ENCODE measurements at places on chromosomes 6 and 20. TPM values are rescaled to one million over a fixed set of nuclear protein-coding genes. Genes with fewer than 3 reads are reported as not detected.

DNA sequence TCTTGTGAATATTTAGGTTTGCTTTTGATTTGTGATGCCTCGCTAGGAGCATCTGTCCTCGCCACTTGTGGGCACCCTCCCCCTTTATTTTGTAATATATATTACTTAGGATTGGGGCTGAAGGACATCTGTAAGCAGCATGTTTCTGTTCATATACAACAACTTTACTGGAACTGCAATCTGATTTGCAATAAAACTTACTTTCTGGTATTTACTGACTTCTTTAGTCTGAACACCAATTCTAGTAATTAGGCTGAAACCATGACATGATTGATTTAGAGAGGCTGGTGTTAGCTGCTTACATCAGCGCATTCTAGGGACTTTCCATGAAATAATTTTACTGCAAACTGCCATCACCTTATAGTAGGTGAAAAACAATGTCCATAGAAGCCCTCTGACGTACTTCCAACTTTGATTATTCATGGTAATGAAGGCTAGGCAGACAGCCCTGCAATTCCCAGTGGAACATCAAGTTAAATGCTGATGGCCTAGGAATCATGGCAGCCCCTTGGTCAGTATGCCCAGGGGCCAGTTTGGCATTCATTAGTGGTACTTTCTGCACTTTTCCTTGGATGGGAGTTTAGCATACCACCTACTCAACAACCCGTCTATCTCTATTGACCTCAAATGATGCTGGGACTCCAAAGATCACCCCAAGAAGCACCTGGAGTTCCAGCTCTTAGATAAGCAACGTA is 132.9 kb upstream of the MCHR2 start:
- no peak for DNase-seq

RIMS4 gene
- polyA plus RNA-seq: 13.2 TPM

CAGE1 gene
- 0.08 TPM for polyA plus RNA-seq

SH3BGRL2 gene
- polyA plus RNA-seq: 8.6 TPM

ANGPT4 gene
- 0.06 TPM for polyA plus RNA-seq

DNA sequence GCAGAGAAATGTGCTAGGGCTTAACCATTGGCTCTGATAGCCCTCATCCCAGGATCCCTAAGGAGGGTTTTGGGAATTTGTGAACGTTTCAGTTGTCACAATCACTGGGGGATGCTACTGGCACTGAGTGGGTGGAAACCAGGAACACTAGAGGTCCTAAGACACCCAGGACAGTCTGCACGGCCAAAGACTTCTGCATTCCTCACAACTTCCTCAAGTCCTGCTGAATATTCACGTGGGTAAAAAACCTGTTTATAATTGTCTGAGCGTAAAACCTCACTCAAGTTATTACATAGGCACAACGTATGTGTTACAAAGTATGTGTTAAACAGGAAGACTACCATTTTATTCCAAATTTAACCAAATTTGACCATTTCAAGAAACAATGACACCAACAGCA is 52.4 kb downstream of the GMDS start:
- no peak for DNase-seq

GRCh38 chr20:24910461-24910860 is 38.6 kb upstream of the CST7 start:
- DNase-seq: no peak

DNA sequence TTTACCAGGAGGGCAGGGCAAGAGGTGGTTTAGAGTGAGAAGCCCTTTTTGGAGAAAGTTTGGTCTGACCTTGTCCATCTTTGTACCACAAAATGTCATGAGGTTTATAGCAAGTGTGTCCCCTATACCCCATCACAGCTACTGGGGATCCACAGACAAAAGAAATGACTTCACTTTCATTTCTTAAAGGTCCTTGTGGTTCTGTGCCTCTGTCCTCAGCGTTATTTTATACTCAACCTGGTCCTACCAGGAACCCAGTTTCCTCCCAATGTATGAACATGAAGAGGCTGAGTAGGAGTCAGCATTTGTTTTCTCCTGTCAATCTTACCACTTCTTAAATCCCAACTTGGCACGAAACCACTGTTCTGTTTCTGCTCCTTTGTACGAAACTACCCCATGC is 157.6 kb downstream of the NFATC2 start:
- DNase-seq: no peak

TBXT gene
- not detected for polyA plus RNA-seq

DNA sequence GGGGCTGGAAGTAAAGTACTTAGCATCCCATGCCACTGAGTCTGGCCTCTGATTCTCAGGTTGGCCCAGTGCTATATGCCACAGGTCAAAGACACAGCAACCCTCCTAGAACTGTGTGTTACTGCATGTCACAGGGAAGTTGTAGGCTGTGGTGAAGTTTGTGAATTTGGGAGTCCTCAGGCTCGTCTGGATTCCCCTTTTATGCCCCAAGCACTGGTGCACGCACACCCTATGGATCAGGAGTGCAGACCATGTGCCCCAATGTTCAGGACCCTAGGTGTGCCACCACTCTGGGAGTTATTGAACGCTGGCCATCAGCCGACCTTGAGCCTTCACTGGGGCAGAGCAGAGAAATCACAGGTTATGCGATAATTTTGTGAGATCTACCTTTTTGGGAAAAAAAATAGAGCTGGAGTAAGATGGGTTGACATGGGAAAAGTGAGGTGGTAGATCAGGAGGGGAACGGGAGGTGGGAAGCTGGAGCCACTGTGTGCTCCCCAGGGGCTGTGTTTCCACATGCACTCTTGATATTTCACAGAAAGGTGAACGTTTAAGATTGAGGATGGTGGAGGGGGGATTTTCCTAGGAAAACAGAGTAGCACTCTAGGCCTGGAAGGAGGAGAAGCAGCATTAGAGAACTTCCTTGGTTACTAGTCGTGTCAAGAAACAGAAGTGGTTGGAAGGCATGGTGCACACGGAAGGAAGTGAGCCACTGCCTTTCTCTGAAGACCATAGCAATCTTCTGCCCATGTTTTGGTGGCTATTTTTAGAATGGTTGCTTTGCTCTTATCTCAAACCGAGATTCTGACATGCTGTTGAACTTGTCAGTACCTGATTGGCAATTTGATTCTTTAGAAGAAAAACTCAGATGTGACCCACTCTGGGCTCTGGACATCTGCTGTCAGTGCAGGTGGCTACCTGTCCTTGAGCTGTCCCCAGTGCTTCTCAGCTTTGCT is 44.1 kb downstream of the DUSP22 start:
- peak; percentile 59 for DNase-seq

DNA sequence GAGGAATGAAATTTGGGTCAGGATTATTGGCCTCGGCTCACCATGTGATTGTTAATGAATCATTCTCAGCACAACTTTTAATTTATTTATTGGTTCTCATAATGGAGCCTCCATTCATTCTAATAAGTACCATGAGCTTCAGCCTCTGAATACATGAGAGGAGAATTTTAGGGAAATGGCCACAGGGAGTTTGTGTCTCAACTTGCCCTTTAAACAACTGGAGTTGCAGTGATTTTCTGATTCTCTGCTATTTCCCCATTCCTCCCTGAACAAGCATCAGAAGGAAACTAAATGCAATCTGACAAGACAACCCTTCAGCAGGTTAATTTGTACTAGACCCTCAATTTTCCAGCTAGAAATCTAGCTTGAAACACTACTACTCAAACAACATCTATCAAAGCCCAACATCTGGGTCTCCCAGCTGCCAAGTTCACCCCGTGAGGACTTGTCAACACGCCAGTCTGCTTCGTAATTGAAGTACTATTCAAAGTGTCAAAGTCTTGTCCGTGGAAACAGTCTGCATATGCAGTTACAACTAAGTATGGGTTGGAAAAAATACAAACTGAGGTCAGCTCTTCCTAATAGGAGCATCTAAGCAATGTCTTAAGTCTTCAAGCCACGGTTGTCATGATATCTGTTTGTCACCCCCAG is 235.4 kb downstream of the CDH4 start:
- DNase-seq: peak; percentile 17

MCCD1 gene
- polyA plus RNA-seq: not detected

RIPOR2 gene
- 17.5 TPM for polyA plus RNA-seq

PI3 gene
- polyA plus RNA-seq: 0.44 TPM

CITED2 gene
- polyA plus RNA-seq: 93.0 TPM

DNA sequence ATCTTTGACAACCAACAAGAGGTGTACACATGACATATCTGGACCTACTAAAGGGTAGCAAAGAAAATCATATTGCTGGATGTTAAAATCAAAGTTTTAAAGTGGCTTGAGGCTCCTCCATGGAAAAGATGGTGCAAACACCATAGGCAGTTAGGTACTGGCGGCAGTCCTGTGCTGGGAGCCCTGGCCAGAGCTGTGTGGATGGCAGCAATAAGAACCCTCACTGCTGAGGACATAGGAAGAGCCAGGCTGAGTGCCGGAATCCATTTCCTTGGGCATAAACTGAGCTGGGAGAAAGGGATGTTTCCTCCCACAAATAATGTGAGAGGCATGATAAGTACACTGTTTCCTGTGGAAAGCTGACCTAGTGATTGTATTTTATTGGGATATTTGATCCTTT is 89.9 kb downstream of the ARID1B start:
- DNase-seq: no peak

DNA sequence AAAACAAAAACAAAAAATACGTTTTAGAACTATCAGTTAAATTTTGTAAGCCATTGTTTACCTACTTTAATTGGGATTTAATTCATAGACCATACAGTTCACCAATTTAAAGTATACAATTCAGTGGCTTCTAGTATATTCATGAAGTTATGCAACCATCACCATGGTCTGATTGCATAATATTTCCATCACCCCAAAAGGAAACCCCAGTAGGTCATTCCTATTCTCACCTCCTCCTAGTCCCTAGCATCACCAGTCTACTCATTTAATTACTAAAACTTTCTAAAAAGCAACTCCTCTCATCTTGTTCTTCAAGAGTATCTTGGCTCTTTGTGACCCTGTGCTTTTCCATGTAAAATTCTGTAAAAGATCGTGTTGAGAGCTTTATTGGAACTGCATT is 60.2 kb downstream of the ASXL1 start:
- DNase-seq: no peak

GRCh38 chr20:7503501-7503900 is 436.8 kb downstream of the HAO1 start:
- DNase-seq: no peak

GRCh38 chr20:62183426-62184142 is 756 bp downstream of the MTG2 start:
- DNase-seq: no peak

- no peak for DNase-seq
These were observed 272.1 kb upstream of the SGK1 start for GRCh38 chr6:134590004-134590403.

HCRTR2 gene
- 0.06 TPM for polyA plus RNA-seq

DNA sequence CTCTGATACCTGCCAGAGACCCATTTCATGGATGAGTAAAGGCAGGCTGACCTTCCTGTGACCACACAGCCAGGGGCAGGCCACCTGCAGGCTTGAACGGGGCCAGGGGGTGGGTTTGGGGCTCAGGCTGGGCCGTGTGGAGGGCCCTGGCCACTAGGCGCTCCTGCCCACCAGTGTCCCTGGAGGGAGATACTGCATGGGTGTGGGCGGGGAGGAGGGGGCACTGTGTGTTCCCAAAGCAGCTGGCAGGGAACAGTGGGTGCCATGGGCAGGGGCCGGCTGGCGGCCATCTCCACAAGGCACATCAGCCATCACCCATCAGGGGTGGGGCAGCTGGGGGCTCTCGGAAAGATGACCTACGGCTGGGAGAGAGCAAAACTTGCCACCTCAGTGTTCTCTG is 15.4 kb downstream of the SRC start:
- DNase-seq: no peak

- DNase-seq: no peak
These were observed 626.1 kb upstream of the ID4 start for GRCh38 chr6:19210849-19211590.

RIPPLY2 gene
- 0.13 TPM for polyA plus RNA-seq

All from muscle of leg (tissue), 16 donors.